ENCODE measurements at places on chromosomes 5 and 9.
A peak's percentile ranks its signal among the peaks of the same experiment; 100 is the strongest.

DNA sequence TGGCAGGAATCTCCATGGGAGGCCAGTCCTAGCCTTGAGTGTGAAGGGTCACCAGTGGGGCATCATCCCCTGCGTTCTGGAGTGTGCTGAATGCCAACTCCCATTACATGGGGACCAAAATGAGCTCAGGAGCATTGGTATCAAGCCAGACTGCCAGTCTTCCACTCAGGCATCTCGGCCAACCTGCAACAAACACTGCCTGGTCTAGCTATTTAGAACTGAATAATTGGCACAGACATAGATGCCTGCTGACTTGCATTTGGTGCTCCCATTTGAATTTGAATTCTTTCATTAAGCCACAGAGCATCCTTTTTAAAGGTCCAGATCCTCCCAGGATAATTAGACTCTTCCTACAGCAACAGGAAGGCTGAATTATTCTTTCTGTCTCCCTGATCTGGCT lies 116.6 kb upstream of the ABCA1 start:
- H3K27ac ChIP-seq: no peak overlapping the region
- peaks cover 6% of the 10 kb centered on the region for H3K4me1 ChIP-seq
- no peak for DNase-seq
- H3K36me3 ChIP-seq: no peaks in the 10 kb centered on the region

DNA sequence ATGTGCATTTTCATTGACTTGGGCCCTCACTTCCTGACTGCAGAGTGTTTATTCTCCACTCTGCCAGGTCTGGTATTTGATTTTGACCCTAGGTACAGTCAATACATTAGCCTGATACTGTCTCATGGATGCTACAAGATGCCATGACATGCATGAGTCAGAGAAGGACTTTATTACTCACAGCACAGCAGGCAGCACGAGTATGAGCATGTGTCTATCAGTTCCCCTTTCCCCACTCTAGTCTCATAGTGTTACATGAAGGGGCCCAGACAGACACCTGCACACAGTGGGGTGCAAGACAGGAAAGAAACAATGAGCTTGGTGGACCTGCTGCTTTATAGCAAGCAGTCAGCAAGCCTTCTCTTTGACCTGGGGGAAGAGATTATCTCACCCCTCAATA lies 19.6 kb downstream of the ITGA2 start:
- H3K27me3 ChIP-seq: no peaks in the 10 kb centered on the region
- H3K4me3 ChIP-seq: no peak overlapping the region
- H3K27ac ChIP-seq: no peak overlapping the region

DNA sequence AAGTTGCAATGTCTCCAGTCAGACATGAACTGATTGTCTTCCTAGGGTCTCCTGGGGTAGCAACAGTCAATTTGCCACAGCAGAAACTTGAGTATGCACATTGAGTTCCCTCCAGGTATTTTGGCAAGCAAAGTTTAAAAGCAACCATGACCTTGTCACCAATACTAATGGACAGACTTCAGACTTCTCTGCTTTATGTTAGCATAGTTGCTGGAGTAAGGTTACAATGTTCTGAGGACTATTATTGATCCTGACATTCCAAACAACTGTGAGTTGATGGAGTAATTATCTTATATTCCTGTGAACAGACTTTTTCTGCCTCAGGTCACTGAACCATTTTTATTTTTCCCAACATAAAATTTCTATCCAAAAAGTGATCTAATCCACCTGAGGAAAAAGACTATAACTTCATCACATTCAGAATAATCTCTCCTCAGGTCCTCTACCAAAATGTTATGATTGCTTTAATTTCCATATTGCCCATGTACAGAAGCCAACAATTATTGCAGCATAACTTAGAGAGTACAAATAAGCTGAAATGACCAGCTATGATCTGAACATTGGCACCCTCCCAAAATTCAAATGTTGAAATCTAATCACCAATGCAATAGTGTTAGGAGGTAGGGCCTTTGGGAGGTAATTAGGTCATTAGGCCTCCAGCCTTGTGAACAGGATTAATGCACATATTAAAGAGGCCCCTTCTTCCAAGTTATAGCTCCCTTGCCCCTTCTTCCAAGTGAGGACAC lies 228.3 kb downstream of the PDE4D start:
- H3K36me3 ChIP-seq: no peaks in the 10 kb centered on the region
- DNase-seq: no peak
- H3K4me3 ChIP-seq: no peak overlapping the region
- peaks cover 13% of the 10 kb centered on the region for H3K4me1 ChIP-seq
- no peaks in the 10 kb centered on the region for H3K27me3 ChIP-seq
- no peak overlapping the region for H3K27ac ChIP-seq

DNA sequence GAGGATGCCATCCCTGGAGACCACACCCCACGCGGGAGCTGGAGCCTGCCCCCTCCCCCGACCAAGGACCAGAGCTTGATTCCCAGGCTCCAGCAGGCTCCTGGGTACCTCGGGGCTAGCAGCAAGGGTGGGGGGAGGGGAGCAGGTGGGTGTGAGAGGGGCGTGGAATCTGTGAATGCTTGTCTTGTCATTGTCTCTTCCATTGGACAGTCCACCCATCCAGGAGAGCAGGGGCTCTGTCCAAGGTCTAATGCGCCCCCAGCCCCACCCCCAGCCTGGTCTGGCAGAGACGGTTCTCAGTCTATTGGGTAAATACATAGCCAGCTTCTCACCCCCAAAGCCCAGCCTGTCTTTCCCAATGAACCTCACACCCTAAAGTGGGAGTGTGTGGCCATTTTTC lies 22.8 kb downstream of the URM1 start:
- H3K4me1 ChIP-seq: no peaks in the 10 kb centered on the region
- H3K27ac ChIP-seq: peak overlapping the region; percentile 96
- DNase-seq: peak; percentile 52
- peaks cover 12% of the 10 kb centered on the region for H3K36me3 ChIP-seq

DNA sequence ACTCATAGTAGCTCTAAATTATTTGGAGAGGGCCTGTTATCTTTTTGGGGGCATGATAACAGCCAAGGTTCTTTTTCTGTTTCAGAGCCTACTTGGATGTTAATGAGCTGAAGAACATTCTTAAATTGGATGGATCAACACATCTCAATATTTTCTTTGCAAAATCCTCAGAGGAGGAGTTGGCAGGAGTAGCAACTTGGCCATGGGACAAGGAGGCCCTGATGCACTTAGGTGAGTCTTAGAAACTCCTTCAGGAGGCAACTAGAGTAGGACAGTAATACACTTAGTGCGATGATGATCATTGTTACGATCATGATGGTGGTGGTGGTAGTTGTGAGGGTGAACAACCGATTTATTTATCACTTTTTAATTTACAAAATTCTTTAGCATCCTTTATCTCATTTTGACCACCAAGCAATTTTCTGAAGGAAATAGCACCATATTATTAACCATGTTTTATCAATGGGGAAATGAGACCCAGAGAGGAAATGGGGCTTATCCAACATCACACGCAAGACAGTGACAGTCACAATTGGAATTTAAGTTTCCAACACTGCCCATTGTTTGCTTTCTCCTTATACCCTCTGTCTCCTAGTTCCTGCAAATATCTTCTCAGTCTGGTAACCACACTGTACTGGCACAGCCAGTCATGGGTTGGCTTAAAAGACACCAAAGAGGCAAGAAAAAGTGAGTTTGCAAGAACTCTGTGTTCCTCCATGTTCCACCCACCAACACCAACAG lies 54.0 kb downstream of the PAPPA start:
- no peaks in the 10 kb centered on the region for H3K36me3 ChIP-seq
- no peak overlapping the region for H3K4me3 ChIP-seq
- no peak for DNase-seq
- H3K4me1 ChIP-seq: no peaks in the 10 kb centered on the region

GRCh38 chr5:138243794-138244193 lies 30.6 kb downstream of the GFRA3 start:
- DNase-seq: no peak
- no peak overlapping the region for H3K27ac ChIP-seq
- peaks cover 72% of the 10 kb centered on the region for H3K27me3 ChIP-seq
- no peaks in the 10 kb centered on the region for H3K36me3 ChIP-seq
